ENCODE measurements at places on chromosomes 1 and 21.

- DNase-seq: no peak
Measured at GRCh38 chr1:117076648-117077047, 16.5 kb downstream of the TTF2 start.

DNA sequence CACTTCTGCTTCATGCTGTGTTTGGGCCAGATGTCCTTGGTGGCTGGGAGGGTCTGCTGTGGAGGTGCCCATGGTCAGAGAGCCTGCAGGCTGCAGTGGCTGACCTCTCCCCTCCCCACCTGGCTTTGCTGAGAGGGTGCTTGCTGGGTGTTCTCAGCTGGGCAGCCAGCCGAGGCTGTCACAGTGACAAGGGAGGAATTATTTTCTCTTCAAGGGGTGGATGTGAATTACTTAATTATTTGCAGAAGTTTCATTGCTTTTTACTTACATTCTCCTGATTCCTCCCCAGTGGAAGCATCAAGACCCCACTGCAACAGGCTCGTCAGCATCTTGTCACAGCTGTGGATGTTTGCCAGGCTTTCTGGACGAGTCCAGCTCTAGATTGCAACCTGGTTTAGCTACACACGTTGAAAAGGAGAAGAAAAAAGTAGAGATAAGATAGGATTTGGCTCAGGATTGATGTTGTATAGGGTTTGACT, 70.3 kb downstream of the GALNT2 start:
- no peak for DNase-seq

GRCh38 chr1:37851782-37852210, 7.6 kb downstream of the MTF1 start:
- no peak for DNase-seq

DNA sequence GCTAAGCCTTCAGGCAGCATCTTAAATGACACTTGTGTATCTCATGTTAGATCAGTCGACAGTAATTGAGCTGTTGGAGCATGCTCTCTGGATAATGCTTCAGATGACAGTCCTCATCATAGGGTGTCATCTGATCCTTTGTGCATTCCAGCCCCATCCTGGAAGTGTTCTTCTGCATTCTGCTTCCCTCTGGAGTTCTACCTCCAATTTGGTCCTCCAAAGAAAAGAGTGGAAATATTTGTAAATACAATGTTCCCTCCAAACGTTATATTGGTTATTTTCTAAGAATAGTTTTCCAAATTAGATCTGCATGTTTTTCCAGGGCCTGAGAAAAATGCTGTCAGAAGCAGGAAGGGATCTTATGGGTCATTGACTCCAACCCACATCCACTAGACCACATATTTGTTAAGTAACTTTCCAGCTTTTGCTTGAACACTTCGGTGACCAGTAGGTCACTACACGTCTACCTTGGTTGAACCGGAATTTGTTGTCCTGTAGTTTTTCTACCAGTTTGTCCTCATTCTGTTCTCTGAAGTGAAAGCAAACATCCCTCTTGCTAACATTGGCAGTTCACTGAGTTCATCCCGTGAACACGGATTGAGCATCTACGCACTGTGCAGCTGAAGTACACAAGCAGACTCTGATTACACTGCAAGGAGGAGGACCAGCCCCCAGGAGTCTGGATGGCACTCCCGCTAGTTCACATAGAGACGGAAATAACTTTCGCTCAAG, 136.0 kb downstream of the TLR5 start:
- no peak for DNase-seq

- DNase-seq: no peak
Measured at GRCh38 chr21:42319851-42320572, 4.8 kb upstream of the TFF3 start.

DNA sequence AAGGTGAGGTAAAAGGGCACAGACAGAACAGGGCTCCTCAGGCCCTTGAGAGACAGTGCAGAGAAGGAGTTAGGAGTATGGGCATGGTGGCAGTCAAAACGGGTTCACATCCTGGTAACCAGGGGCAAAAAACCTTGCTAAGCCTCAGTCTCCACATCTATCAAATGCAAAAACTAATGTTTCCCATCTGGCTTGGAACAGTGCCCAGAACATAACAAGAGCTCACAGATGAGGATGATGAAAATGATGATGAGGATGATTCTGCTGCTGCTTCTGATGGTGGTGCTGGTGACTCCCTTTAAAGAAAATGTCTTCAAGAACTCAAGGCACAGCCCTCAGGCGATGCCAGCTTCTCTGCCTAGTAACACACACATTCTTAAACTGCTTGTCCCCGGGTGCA, 24.1 kb downstream of the HHIPL2 start:
- DNase-seq: no peak

GRCh38 chr1:202551683-202552082, 158.6 kb downstream of the SYT2 start:
- DNase-seq: no peak

DNA sequence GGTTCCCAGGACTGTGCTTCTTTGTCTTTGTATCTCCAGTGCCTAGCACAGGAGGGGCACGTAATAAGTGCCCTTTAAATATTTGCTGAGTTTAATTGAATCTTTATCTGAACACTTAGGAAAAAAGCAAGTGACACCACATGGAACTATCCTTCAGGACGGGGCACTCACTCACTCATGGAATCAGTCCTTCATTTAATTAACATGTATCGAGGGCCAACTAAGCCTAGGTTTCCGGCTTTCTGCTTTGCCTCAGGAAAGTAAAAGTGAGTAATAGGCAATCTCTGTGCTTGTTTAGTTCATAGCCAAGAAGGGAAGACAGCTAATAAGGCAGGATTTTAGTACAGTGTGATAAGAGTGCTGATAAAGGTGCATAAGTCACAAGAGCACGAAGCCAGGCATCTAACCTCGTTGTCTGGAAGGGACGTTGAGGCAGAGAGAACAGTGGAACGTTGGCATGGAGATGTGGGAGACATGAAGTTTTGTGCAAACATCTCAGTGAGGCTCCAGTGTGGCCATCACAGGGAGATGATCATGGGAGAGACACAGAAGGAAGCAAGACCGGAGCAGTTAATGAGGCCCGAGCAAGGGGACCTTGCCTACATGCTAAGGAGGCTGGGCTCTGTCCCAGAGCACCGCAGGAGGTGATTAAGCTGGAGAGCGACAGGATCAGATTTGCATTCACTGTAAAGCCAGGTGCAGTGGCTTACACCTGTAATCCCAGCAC, 54.1 kb upstream of the TRIM67 start:
- DNase-seq: no peak

DNA sequence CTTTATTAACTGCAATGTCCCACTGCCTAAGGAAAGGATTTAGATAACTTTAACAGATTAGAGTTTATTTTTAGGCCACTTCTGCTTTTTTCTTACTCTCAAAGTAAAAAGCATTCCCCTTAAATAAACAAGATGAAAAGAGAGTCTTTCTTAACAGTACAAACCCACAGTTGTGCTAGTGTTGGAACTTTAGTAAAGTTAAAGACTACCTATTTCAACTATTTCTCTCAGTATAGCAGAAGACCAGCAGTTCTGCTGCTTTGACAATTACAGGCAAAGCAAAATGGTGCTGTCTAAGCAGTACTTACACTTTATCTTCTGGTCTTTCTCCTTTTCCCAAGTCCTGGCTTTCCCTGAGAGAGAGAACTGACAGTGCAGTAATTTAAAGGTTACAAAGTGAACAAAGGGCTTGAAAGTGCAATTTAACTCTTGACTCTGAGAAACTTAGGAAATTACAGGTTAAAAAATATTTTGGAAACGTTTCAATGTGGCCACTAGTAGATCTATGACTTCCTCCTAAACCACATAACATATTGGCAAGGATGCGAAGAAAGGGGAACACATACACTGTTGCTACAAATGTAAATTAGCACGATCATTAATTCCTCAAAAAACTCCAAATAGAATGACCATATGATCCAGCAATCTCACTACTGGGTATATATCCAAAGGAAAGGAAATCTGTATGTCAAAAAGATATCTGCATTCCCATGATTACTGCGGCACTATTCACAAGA, 135.4 kb upstream of the POGK start:
- no peak for DNase-seq

DNA sequence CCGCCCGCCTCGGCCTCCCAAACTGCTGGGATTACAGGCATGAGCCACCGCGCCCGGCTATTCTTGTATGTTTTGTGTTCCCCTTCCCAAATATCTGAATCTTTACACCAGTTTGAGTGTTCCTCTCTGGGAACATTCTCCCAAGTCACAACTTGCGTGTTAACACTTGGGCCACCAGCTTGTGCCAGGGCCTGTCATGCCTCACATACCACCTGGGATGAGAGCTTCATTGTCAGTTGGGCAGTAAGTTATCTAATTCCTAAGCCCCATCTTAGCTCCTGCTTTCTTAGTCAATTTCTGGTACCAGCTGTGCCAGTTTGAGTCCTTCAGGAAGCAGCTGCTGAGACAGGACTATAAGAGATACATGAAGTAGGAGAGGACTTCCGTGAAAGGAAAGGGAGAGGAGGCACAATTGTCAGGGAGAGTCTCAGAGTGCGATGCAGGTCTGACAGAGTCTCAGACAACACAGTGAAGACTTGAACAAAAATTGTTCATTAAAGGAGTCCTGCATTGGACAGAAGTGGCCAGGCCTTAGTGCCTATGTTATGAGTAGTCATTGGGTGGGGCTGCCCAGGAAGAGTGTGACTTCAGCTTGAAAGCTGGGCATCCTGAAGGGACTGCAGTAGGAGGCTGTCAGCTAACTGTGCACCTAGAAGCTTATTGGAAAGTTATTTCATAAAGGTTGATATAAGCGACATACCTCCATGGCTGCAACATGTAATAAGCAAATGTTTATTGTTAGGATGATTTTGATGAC, 17.3 kb downstream of the ZFYVE9 start:
- DNase-seq: no peak

- DNase-seq: peak; percentile 8
Measured at GRCh38 chr1:41533016-41533730, 48.7 kb upstream of the EDN2 start.

DNA sequence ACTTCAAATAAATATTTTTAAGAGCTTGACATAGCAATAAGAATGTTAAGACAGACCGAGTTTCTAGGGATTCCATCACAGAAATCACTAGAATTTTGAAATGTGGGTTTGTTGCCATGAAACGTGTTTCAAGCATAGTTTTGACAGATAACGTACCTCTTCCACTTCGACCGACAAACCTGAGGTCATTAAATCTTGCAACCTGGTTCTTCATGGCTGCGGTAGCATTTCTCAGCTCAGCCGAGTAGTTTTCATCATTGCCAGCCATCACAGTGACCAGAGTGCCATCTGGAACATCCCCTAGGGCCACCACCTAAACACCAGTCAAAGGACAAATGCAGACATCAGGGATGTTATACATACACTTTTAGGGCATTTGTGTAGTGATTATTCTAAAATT, 168.7 kb downstream of the RUNX1 start:
- no peak for DNase-seq

DNA sequence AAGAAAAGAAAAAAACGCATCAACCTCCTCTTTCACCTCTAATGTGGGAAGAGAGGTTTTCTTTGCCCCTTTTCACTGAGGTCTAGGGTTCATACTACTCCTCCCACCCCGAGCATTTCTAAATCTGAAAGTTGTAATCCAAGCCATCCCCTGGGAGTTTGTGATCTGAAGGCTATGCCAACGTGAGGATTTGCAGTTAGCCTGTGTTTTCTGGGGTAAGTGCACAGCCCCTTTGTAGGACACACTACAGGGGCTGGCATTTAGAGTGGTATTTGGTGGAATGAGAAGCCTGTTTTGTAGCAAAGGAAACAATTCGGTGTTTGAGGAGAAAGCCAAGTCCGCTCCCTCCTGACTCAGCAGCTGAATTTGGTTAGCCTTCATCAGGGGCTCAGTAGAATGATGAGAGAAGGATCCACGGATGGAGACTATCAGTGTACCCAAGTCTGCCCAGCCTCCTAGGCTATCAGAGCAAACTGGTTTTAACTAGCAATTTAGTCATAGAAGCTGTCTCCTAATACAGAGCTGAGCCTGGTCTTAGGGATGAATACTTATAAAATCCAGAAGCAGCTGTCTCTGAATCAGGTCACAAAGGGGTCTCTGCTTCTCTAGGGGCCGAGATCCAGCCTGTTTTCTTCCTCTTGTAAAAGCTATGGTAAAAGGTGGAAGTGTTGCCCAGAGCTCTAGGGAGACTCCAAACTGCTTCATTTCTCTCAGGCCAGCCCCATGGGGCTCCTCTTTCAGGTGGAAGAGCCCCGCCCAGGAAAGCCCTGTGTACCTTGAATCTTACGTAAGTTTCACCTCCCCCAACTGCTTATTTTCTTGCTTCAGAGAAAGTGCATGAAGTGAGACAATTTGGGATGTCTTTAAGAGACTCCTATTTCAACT, 2.1 kb downstream of the PCP4L1 start:
- DNase-seq: no peak

- DNase-seq: no peak
Measured at GRCh38 chr1:55542901-55543504, 327.8 kb upstream of the USP24 start.

- no peak for DNase-seq
Measured at GRCh38 chr1:202046748-202047708, 36.6 kb downstream of the ELF3 start.

GRCh38 chr1:160429125-160429561, 28.8 kb downstream of the VANGL2 start:
- DNase-seq: no peak

DNA sequence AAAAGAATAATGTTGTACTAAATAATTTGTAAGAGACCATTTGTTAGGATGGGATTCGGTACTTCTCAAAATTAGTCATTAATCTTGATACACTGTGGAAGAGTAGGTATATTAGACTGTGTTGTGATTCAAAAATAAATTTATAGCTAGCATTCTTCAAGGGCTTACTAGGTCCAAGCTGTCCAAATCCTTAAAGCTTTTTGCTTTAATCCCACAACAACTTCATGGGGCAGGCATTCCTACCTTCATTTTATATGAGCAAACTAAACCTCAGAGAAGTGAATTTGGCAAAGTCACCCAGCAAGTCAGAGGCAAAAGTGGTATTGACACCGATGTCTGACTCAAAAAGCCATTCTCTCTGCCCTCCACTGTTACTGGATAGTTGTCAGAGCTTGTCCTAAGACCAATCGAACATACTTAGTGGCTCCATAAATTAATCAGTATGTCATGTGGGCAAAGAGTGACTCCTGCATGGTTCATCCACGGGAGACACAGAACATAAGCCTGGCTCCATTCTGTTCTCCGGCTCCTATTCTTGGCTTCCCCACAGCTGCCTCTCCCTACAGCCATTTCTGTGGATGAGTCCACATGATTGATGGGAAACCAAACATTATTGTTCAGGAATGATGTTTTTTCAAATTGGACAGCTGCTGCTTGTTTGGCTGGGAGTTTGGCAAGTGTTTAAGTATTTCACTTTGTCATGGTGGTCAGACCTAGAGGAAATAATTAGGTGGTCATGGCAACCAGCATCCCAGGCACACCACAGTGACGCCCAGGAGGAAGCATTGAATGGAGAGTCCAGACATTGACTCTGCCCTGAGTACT, 133.4 kb upstream of the FGGY start:
- no peak for DNase-seq

GRCh38 chr1:73948055-73948454, 249.9 kb downstream of the LRRIQ3 start:
- DNase-seq: no peak

DNA sequence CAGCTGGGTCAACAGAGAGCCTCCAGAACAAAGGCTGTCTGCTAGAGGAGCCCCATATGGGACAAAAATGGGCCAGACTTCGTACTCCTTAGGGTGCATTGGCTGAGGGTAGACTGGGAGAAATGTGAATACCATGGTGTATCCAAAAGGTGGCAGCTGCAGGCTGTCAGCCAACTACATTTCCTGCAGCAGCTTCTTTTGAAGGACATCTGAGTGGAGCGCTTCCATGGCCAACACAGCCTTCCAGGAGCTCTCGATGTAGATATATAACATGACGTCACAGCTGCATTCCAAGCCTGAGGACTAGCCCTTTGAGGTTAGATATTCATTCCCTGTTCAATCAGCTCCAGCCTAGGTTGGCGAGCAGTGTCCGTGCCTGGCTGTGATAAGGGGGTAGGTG, 107.7 kb downstream of the MAB21L3 start:
- no peak for DNase-seq

GRCh38 chr21:25402134-25402961, 204.9 kb downstream of the MRPL39 start:
- DNase-seq: no peak
